ENCODE measurements at places on chromosomes 7 and 10. TPM values are rescaled to one million over a fixed set of nuclear protein-coding genes. Genes with fewer than 3 reads are reported as not detected.

The ZPBP gene
- total RNA-seq, result not detected

The NPTX2 gene
- total RNA-seq, result 2.4 TPM

DNA sequence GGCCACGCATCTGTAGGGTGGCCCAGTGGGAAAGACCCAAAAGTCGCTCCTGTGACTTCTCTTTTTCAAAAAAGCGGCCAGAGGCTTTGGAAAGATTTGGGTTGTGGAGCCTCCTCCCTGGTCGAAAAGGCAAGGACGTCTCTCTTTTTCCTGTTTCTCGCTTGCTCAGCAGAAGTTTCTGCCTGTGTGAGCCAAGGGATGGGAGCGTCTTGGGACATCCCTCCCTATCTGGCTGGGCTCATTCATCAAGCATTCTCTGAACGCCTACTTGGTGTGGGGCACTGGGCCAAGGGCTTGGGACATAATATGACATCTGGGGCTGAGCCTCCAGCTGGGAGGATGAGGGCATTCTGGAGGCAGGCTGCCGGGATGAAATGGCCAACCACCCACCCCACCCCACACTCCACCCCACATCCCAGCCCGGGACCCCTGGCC is 120.9 kb downstream of the C10orf105 start:
- no peak for DNase-seq

DNA sequence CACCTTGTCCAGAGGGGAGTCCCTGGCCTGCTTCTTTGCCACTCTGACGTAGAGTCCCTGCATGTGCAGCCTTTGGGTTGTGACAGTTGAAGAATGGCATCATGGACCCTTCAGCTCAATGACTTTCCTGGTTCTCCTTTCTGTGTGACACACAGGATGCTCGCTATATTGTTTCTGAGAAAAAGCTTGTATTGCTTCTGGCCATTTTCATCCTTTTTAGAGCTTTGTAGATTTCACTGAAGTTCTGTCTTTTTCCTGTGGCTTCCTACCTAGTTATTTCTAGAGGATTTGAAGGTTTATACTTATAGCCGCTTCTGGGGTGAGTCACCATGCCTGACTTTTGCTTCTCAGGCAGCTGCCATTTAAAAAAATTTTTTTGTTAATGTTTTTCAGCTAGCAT is 27.0 kb downstream of the SND1 start:
- DNase-seq, result peak; percentile 35

- no peak for DNase-seq
These were observed 2.2 kb downstream of the OPTN start for GRCh38 chr10:13102002-13102794.

GRCh38 chr7:148395352-148395811 is 195.2 kb upstream of the C7orf33 start:
- no peak for DNase-seq

- DNase-seq, result no peak
These were observed 202.0 kb upstream of the COBL start for GRCh38 chr7:51518646-51519045.
